Mesangial cell (primary cell): ENCODE measurements at places on chromosomes 6 and 20. TPM values are rescaled to one million over a fixed set of nuclear protein-coding genes. Genes with fewer than 3 reads are reported as not detected.

Gene MICB
- 7.5 and 28.2 TPM in 2 replicates for total RNA-seq

Gene SMAP1
- total RNA-seq, result 14.8 and 23.5 TPM in 2 replicates

Gene PXT1
- not detected in 2 replicates for total RNA-seq

Gene GFOD1
- 1.3 and 1.5 TPM in 2 replicates for total RNA-seq

Gene SLC44A4
- total RNA-seq, result 1.9 TPM in 1 of 2 replicates, not detected in the other

Gene KCNK17
- total RNA-seq, result not detected in 2 replicates

Gene SLC17A9
- 12.5 and 33.6 TPM in 2 replicates for total RNA-seq

Gene OPRM1
- not detected in 2 replicates for total RNA-seq

Gene TPBG
- total RNA-seq, result 37.8 and 51.3 TPM in 2 replicates

Gene PERP
- total RNA-seq, result 41.5 and 43.3 TPM in 2 replicates

Gene KHDRBS2
- not detected in 2 replicates for total RNA-seq

Gene BANF2
- total RNA-seq, result not detected in 2 replicates

Gene ZNF334
- total RNA-seq, result 1.1 and 2.0 TPM in 2 replicates

Gene IL17A
- total RNA-seq, result not detected in 2 replicates

Gene MUC21
- not detected in 2 replicates for total RNA-seq

Gene CDH4
- 12.4 and 13.7 TPM in 2 replicates for total RNA-seq

Gene TNFRSF6B
- 127 and 248 TPM in 2 replicates for total RNA-seq

Gene GHRH
- total RNA-seq, result not detected in 2 replicates

Gene RFX6
- not detected in 2 replicates for total RNA-seq

Gene EBF4
- 0.98 and 7.2 TPM in 2 replicates for total RNA-seq

Gene NELFCD
- 53.7 and 72.8 TPM in 2 replicates for total RNA-seq

Gene TMEM14A
- 18.5 and 24.8 TPM in 2 replicates for total RNA-seq

Gene BTNL2
- not detected in 2 replicates for total RNA-seq

Gene SLC22A2
- total RNA-seq, result 0.16 and 0.38 TPM in 2 replicates

Gene UBE3D
- total RNA-seq, result 3.9 and 5.5 TPM in 2 replicates

Gene DUSP22
- total RNA-seq, result 16.1 and 25.2 TPM in 2 replicates

Gene MYCT1
- total RNA-seq, result 0.16 and 0.25 TPM in 2 replicates

Gene C20orf204
- total RNA-seq, result 0.25 TPM in 1 of 2 replicates, not detected in the other

Gene FAM209B
- not detected in 2 replicates for total RNA-seq

Gene RNF39
- not detected in 2 replicates for total RNA-seq
